Right renal cortex interstitium (tissue), 3 donors: ENCODE measurements at places on chromosomes 16 and 17. TPM values are rescaled to one million over a fixed set of nuclear protein-coding genes. Genes with fewer than 3 reads are reported as not detected.
A peak's percentile ranks its signal among the peaks of the same experiment; 100 is the strongest.

PRDM7 gene
- 0.11 TPM for polyA plus RNA-seq

PTGES3L gene
- 1.9 TPM for polyA plus RNA-seq

METRN gene
- 4.5 TPM for polyA plus RNA-seq

USP22 gene
- 217 TPM for polyA plus RNA-seq

HAP1 gene
- 0.98 TPM for polyA plus RNA-seq

NECAB2 gene
- polyA plus RNA-seq, result 1.6 TPM

FBXO39 gene
- polyA plus RNA-seq, result 0.14 TPM

LRRC59 gene
- 64.9 TPM for polyA plus RNA-seq

GDPD1 gene
- 11.3 TPM for polyA plus RNA-seq

CCDC154 gene
- 1.5 TPM for polyA plus RNA-seq

DNA sequence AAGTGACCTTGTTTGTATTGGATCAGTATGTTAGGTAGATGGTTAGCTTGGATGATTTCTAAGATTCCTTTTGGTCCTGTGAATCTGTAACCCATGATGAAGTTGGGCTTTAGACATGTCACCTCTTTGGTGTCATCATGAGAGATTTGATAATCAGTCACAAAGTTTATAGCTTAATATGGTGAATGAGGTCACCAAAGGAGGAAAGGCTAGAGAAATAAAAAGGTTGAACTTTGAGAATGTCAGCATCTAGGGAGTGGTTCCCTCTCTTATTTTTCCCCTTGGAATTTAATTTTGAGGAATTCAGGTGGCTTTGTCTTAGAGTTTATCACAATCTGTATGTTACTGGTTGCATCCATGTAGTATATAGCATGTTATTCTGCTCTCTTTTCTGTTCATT lies 45.3 kb downstream of the NLK start:
- DNase-seq, result no peak

DNA sequence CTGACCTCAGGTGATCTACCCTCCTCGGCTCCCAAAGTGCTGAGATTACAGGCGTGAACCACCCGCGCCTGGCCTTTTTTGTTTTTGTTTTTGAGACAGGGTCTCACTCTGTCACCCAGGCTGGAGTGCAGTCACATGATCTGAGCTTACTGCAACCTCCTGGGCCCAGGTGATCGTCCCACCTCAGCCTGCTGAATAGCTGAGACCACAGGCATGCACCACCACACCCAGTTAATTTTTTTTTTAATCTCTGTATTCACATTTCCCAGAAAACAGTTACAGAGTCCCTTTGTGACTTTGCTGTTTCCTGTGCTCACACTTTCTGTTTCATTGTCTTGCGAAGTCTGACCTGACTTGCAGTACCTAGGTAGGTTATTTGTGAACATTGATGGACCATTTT lies 2.7 kb downstream of the CLUAP1 start:
- DNase-seq, result no peak

DNA sequence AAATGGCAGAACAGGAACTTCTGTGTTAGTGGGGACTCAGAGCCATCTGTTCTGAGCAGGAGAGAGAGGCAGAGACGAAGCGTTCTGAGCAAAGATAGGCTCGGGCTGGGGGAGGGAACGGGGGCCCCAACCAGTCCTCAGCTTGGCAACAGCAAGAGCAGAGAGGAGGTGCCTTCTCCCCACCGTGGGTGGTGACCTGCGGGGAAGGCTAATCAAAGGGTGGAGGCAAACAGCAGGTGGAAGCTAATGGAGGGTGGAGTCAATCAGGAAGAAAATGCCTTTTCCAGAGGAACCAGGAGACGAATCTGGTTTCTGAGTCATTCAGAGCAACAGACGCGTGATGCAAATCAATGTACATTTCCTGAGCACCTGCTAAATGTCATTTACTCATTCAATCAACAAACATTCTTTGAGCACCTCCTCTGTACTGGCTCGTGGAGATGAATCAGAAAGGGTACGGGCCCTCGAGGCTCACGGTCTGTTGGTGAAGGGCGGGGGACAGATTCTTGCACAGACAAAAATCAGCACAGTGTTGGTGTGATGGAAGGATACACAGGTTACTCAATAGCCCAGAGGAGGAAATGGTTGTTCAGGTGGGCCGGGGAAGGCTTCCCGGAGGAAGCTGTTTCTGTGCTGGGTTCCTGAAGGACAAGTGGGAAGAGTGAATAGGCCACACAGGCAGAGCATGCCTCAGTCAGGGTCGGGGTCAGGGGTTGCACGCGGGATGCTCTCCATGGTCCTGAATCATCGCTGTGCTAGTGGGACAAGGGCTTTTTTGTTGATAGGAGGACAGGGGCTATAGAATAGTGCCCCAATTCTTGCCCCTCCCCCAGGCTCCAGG lies 5.7 kb upstream of the SPNS2 start:
- DNase-seq, result no peak

DNA sequence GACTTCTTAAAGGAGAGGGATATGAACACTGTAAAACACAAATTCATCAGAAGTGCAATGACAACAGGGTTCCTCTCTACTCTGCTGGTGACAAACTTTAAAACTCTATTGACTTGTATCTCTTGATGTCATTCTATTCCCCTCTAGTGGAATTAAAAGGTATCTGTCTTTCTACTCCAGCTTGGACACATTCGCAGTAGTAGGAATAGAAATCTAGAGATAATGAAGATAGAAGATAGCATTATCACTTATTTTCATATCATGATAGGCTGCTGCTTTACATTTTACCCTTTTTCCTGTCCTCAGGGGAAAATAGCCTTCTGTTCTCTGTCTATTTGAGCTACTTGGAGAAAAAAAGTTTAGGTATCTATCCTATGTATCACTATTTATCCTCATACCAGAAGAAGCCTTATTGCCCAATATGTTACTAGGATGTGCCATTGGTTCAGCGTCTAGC lies 209.6 kb upstream of the CACNG5 start:
- DNase-seq, result peak; percentile 19

DNA sequence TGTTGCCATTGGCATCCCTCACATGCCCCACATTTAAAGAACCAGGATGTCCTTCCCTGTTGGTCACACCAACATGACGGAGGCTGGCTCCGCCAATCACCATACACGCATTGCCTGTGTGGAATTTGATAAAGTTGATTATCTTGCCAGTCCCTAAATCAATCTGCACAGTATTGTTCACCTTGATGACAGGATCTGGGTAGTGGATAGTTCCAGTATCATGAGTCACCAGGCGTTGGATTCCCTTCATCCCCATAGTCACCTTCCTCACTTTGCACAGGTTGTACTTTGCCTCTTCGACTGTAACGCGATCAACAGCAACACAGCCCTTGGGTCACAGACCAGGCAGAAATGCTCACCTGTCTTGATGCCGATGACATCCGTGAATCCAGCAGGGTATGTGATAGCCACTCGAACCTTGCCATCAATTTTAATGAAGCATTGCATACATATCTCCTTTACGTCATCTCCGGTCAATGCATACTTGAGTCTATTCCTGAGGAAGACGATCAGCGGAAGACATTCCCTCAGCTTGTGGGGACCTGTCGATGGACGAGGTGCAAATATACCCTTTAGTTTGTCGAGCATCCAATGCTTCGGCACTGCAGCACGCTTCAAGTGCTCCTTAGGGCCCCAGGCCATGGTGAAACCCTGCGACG lies 14.2 kb downstream of the CTRB2 start:
- DNase-seq, result no peak

DNA sequence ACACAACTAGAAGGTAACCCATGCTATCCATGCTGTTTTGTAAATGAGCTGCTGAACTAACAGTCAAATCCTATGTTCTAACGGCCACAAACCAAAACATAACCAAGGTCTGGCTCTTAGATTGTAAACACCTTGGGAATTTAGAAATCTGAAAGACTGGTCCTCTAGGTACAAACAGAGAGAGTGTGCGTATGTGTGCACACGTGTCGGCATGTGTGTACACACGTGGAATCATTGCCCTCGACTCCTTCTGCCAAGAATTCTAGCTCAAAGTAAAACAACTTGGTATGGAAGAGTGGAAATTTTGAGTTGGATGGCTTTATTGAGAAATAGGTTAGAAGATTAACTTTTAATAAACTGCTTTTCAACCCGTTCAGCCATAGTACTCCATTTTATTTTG lies 18.1 kb upstream of the GHDC start:
- DNase-seq, result no peak

DNA sequence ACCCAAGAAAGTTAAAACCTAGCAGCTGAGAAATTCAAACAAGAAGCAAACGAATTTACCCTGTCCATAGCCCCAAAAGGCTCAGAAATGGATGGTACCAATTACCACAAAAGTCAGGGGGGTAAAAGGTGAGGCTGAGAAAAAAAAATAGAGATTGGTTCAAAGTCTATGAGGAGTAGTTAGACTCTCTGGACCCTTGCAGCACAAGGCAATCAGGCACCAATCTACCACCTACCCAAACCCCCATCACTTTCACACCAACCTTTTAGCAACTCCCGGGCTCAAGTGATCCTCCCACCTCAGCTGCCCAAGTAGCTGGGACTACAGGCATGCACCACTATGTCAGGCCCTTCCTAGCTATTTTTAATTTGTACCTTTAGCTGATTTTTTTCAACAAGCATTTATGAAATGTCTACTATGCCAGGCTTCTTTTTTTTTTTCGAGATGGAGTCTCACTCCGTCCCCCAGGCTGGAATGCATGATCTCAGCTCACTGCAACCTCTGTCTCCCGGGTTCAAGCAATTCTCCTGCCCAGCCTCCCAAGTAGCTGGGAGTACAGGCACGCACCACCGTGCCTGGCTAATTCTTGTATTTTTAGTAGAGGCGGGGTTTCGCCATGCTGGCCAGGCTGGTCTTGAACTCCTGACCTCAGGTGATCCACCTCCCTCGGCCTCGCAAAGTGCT lies 40.8 kb downstream of the USP32 start:
- DNase-seq, result no peak

GRCh38 chr16:2774161-2774891 lies 2.8 kb downstream of the ELOB start:
- no peak for DNase-seq

DNA sequence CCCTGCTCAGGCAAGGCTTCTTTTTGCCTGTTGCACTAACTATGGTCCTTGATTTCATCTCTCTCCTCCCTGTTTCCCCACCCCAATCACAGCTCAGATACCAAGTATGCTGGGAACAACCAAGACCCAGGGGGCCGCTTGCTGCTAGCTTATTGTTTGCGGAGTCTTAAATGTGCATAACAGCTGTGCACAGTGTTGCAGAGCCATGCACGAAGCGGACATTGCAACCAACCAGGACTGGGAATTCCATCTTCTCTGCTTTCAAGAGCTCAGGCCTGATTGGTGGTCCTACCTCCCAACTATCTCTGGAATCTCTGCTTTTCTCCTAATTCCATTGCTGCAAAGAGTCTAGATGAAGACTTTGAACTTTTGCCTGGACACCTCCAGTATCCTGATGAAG lies 281.3 kb upstream of the TNRC6C start:
- DNase-seq, result no peak

DNA sequence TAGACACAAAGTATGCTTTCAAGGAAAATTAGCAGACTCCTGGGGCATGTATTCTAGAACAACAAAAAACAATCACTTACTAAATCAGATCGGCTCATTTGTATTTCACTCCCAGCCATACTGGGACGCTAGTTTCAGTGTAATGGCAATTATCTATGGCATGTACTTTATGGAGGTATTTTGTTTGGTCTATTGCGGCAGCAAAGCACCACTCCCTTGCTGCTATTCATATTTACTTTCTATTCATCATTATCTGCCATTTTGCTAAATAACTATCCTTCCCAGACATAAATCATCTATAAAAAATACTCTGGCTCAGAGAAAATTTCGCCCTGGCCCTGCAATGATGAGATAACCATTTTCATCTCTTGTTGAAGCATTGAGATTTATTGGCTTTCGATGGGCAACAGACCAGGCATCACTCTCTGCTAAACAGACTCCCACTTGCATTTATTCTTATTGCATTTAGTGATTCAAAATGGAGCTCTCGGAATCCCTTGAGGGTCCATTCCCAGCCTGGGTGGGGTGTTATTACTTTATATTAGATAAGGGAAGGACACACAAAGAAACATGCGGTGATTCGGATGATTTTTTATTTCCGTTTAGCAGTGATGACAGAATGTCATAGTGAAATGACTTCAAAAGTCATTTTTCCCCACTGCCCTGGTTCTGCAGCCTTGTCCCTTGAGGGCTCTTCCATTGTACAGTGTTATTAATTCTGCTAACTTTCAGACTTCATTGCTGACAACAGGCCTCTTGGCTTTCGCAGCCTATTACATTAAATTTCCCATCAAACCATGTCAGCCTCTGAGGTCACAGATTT lies 225.8 kb downstream of the IRX3 start:
- no peak for DNase-seq

GRCh38 chr17:2580661-2581060 lies 12.8 kb upstream of the PAFAH1B1 start:
- DNase-seq, result no peak

- no peak for DNase-seq
These were observed 4.6 kb upstream of the SLC12A3 start for GRCh38 chr16:56860226-56861020.

- DNase-seq, result no peak
These were observed 32.7 kb downstream of the TRIM37 start for GRCh38 chr17:59073972-59074371.

- DNase-seq, result no peak
These were observed 295.4 kb upstream of the AXIN2 start for GRCh38 chr17:65856865-65857264.

- no peak for DNase-seq
These were observed 6.6 kb downstream of the PNMT start for GRCh38 chr17:39674702-39675389.

- DNase-seq, result no peak
These were observed 141.2 kb downstream of the LAT start for GRCh38 chr16:29126057-29126494.

GRCh38 chr17:43665084-43665936 lies 3.6 kb upstream of the MEOX1 start:
- no peak for DNase-seq

GRCh38 chr16:9428355-9429005 lies 337.0 kb downstream of the HAPSTR1 start:
- DNase-seq, result no peak

GRCh38 chr17:8375738-8376259 lies 705 bp downstream of the KRABD2 start:
- DNase-seq, result no peak

- DNase-seq, result no peak
These were observed 54.6 kb downstream of the TBC1D16 start for GRCh38 chr17:79981090-79981489.

GRCh38 chr17:45367216-45367615 lies 50.4 kb upstream of the MAP3K14 start:
- DNase-seq, result no peak

- DNase-seq, result no peak
These were observed 86.5 kb downstream of the GSG1L start for GRCh38 chr16:27976990-27977389.

- no peak for DNase-seq
These were observed 3.7 kb downstream of the CRISPLD2 start for GRCh38 chr16:84823484-84823883.

DNA sequence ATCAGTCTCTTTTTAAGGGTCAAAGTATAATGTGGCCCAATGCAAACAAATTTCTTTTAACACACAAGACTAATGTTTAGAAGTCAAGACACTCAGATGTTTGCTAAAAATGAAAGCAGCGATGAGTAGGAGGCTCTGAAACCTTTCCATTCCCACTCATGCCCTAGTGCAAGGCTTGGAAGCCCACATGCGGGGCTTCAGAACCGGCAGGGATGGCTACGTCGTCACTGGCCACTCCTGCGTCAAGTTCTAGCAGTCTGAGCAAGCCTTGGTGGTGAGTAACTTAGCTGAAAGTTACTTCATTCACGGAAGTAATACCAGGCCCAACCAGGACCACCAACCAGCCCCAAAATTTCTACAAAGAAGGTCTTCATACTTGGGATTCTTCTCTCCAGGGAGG lies 14.8 kb upstream of the TMED6 start:
- no peak for DNase-seq
